ENCODE measurements at places on chromosomes 1 and 21.

GRCh38 chr1:28280501-28280900 is 21.2 kb downstream of the SESN2 start:
- no peak for DNase-seq

DNA sequence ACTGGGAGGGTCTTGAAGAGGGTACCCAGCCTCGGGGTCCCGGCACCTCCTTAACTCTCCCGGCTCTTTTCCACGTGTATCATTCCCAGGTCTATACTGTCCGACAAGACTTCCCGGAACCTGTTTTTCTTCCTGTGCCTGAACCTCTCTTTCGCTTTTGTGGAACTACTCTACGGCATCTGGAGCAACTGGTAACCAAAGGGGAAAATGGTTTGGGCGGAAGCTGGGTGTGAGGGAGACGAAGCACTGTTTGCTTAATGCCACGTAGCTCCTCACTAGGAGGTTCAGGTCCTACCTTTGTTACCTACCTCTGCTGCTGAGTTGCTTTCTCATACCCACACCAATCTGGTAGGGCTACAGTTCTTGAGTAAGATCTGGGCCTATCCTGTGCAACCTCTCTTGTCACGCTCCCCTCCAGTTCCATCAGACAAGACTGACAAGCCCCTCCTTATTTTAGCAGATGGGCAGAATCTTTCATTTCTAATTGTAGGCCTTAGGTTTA is 642 bp downstream of the SLC30A7 start:
- DNase-seq, result no peak

DNA sequence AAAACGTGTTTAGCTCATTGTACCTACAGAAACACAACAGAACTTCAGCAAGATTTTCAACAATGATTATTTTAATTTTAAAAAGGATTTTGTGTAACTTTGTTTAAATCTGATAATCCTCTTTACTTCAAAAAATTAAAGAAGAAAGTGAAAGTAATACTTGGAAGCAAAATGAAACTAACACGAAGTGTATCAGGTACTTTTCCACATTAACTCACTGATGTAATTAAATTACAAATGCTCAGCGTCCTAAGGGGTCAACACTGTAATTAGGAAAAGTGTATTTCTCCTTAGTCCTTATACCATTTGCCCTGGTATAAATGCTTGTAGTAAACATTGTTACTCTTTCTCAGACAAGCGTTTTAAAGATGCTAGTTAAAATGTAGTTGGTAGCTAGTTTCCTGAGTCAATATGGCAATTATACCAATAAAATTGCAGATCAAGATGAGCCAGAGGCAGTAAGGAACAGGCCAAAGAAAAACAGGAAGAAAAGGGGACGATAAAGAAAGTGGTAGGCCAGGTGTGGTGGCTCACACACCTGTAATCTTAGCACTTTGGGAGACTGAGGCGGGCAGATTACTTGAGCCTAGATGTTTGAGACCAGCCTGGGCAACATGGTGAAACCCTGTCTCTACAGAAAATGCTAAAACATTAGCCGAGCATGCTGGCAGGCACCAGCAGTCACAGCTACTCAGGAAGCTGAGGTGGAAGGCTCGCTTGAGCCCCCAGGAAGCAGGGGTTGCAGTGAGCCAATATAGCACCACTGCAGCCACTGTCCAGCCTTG is 553.0 kb downstream of the SMYD3 start:
- no peak for DNase-seq

GRCh38 chr1:156167536-156167935 is 14.2 kb downstream of the SEMA4A start:
- DNase-seq, result no peak

DNA sequence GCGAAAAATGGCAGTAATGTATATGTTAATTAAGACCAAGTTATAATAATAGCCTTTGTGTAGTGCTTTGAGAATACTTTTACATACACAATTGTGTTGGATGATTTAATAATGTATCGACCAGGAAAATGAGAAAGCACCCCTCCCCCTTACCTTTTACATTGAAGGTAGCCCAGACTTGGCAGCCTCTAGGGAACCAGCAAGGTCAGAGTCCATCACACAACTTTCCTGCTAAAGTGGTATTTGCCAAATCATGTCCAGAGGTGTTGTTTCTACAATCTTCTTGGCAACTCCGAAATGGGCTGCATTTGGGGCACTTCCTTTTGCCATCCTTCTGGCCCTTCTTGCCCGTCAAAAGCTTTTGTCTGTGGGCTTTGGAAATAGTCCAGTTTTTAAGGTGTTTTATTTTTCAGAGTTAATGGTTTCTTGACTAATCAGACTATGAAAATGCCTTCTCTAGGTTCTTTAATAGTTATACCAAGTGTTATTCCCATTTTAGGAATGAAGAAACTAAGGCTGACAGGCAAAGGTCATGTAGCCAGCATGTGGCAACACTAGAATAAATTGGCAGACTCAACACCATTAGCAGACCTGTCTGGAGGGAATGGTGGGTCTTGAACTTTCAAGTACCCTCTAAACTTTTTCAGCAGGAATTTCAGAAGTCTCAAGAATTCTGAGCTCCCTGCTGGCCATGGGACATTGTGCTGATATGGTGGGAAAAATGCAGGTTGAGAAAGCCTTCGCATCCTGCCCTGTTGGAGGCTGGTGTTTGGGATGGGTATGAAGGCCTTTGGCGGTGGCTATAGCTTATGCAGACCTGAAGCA is 6.8 kb downstream of the ATP1A1 start:
- DNase-seq, result no peak

- no peak for DNase-seq
Observed at GRCh38 chr1:8112611-8113261, 86.6 kb upstream of the ERRFI1 start.
